NCI-H1694 (cell line): ENCODE measurements at places on chromosomes 5 and 9.
A peak's percentile ranks its signal among the peaks of the same experiment; 100 is the strongest.

DNA sequence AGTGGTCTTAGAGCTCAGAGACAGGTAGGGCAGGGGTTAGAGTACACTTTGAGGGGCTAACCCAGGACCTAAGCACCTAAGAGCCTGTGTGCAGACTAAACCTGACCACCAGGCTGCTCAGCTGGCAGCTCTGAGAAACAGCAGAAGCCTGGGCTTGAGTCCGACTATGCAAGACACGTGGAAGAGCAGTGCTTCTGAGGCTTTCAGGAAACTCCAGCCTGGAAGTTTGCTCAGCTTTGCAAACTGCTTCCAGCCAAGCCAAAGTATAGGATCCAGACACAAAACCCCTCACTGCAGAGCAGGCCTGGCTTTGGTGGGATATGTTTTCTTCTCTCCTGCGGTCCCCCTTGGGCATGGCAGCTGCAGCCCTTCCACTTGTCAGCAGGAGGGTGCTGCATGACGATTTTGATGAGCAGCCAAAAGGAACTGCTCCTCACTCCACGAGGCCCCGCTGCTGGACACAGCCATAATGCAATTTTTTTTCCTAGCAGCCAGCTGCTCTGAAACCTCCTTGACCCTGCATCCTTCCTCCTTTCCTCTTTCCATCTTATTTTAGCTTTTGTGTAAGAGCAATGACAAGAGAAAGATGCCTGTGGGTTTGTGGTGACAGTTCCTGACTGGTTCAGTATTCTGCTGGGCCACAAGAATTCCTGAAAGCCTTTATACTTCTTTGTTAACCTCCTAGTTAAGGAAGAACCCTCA lies 123.1 kb downstream of the LIFR start:
- no peak for DNase-seq

- DNase-seq: no peak
These were observed 1.8 kb downstream of the MARVELD2 start for GRCh38 chr5:69416699-69417098.

DNA sequence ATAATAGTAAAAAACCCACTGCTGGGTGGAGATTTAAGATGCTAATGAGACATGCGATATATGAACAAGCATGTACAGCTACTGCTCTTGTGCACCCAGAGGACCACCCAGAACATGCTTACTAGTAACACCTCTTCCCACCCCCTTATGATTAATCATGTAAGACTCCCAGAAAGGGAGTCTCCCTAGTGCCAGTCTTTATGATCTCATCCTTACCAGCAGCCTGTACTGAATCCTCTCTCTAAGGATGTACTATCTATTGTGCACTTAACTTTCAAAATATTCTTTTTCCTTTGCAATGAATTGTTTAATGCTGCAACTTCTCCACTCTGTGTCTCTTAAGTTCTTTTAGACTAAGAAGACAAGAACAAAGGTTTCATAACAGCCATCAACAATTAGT lies 9.1 kb upstream of the MAT2B start:
- DNase-seq: no peak

GRCh38 chr5:124825250-124825982 lies 79.0 kb upstream of the ZNF608 start:
- DNase-seq: no peak

DNA sequence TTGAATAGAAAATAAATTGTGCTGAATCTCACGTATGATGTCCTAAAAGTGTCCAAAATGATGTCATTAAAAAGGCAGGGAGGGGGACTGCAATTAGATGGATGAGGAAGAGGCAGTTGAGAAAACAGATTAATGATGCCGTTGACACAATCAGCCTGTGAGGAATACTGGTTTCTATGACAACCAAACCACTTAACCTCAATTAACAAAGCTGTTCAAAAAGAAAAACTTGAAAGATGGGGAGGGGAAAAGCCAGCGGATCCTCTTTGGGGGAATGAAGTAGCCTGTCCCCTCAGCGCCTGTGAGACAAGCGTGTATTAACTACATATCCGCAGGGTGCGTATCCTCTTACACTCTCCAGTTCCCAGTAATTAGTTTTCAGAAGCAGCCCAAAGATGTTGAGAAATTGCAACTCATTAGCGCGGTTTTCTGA lies 160.7 kb downstream of the TTC39B start:
- no peak for DNase-seq

GRCh38 chr9:34986540-34987047 lies 3.0 kb upstream of the DNAJB5 start:
- DNase-seq: peak; percentile 36

DNA sequence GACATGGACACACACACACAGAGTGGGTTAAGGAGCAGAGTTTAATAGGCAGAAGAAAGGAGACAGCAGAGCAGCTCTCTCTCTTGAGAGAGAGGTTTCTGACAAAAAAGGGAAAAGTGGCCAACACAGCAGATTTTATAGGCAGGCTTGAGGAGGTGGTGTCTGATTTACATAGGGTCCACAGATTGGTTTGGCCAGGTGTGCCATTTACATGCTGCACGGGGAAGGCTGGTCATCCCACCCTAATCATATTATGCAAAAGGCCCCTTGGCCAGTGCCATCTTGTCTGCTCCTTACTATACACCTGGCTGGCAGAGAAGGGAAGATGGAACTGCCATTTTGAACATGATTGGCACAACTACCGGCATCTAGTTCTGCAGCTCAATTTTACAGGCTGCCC lies 240.8 kb downstream of the NPR3 start:
- DNase-seq: no peak

- no peak for DNase-seq
These were observed 10.4 kb downstream of the FCN2 start for GRCh38 chr9:134891053-134891452.

- no peak for DNase-seq
These were observed 149.9 kb upstream of the MAP1B start for GRCh38 chr5:71957292-71957898.

DNA sequence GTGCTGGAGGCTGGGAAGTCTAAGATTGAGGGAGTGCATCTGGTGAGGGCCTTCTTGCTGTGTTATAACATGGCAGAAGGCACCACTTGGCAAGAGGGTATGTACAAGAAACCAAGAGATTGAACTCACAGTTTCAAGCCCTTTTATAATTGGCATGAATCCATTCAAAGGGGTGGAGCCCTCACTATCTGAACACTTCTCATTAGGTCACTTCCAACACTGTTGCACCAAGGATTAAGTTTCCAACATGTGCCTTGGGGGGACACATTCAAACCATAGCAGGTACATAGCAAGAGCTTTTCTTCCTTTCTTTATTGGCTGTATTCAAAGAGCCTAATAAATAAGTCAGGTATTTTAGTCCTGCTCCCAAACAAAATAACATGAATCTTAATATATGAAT lies 62.7 kb downstream of the PRELID2 start:
- no peak for DNase-seq

- DNase-seq: no peak
These were observed 112.4 kb downstream of the MEF2C start for GRCh38 chr5:88770276-88771257.

DNA sequence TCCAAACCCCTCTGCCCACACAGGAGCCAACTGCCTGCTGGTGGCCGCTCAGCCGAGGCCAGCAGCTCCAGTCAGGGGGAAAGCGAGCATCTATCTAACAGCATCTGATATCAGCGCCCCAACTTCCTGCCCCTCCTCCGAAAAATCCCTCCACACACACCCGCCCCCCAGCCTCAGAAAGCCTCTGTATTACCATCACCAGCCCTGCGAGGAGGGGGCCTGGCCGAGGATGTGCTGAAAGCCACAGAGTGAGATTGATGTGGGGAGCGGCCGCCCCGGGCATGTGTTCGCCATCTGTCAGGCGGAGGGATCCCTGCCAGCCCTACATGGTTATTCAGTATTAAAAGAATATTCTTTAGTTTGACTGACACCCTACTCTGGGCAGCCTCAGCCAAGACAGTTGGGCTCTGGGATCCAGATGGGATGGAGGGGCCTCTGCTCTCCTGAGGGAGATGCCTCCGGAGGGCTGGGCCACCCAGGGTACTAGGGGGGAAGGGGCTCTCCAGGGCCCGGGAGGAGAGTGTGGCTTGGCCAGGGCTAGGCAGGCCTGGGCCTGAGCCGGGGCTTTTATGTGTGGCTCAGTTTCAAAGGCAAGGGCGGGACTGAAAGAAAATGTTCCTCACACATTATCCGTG lies 98.0 kb downstream of the HSD17B3 start:
- peak; percentile 82 for DNase-seq
